ENCODE measurements at places on chromosomes 13 and 19. TPM values are rescaled to one million over a fixed set of nuclear protein-coding genes. Genes with fewer than 3 reads are reported as not detected.

Gene POU2F2
- total RNA-seq: 0.67 TPM

Gene UPF3A
- 37.0 TPM for total RNA-seq

Gene EFNA2
- total RNA-seq: 2.1 TPM

Gene ZNF415
- not detected for total RNA-seq

Gene PRR20C
- total RNA-seq: not detected

Gene ZNF28
- 0.66 TPM for total RNA-seq

Gene MCF2L
- total RNA-seq: 0.37 TPM
